ENCODE measurements at places on chromosomes 5 and 9.
A peak's percentile ranks its signal among the peaks of the same experiment; 100 is the strongest.

DNA sequence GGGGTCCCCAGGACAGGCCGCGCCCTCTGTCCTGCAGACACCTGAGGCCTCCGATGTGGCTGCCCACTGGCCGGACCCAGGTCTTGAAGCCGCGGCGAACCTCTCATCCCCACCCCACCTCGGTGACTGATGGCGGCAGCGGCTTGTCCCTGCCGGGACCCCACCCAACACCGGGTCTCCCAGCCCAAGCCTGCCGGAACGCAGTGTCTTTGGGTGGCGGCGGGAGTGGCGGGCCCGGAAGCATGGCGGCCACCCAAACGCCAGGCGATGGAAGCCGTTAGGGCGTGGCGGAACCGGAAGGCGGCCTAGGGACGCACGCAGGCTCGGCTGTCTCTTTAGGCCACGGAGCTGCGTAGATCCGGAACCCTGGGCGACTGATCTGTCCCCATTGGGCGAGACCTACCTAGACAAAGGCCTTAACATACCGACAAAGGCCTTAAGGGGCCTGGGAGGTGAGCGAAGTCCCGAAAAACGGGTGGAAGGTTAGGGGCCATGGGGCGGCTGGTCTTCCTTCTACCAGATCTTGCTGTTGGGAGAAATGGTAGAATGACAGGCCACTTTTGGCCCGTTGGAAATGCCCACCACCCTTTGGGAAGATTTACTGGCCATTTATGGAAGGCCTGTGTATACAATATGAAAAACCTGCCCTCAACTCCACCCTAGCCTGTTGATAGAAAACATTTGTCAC, 94.6 kb upstream of the SMC2 start:
- no peak for DNase-seq

DNA sequence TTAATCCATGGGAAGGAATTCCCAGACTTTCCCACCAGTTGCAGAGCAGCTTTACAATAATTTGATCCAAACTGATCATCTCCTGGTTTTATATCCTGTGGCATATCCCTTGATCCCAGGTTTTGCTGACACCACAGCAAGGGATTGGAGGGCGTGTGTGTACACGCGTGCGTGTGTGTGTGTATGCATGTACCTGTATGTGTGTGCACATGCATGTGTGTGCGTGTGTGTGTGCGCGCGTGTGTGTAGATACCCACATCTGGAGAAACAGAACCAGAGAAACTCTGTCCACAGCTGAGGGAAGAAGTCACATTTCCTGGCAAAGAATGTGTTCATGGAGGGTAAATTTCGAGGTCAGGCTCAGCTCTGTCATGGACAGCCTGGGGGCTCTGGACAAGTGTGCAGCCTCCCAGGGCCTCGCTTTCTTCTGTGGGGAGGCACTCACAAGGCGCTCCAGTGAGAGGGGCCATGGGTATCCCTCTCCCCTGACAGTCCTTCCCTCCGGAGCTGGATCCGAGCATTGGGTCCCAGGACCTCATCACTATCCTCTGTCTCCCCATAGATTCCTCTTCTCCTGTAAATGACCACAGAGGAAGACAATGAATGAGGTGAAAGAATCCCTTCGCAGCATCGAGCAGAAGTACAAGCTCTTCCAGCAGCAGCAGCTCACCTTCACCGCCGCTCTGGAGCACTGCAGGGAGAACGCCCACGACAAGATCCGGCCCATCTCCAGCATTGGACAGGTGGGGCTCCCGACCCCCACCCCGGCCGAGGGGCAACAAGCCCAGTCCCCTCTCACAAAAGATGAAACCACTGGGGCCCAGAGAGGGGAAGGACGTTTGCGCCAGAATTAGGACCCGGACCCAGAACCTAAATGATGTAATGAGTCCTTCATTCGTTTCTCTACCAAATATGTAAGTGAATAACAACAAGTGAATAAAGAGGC, 4.9 kb downstream of the SPACA9 start:
- DNase-seq: no peak

GRCh38 chr9:93127395-93127911, 6.6 kb downstream of the NINJ1 start:
- DNase-seq: peak; percentile 59

DNA sequence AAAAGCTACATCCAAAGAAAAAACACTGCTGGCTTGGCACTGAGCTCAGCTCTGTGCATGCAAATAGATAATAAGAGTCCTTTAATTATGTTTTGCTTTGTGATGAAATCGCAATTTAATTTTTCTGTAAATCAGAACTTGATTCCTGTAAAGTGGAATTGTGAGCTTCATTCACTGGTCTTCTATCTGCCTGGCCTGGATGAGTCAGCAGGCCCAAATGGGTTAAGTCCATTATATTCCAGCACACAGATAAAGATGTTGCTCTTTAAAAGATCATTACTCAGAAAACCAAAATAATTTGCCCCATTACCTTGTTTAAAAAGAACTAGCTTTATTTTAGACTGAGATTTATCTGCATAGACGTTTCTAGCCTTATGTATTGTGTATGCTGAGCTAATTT, 90.4 kb downstream of the CARTPT start:
- DNase-seq: no peak

DNA sequence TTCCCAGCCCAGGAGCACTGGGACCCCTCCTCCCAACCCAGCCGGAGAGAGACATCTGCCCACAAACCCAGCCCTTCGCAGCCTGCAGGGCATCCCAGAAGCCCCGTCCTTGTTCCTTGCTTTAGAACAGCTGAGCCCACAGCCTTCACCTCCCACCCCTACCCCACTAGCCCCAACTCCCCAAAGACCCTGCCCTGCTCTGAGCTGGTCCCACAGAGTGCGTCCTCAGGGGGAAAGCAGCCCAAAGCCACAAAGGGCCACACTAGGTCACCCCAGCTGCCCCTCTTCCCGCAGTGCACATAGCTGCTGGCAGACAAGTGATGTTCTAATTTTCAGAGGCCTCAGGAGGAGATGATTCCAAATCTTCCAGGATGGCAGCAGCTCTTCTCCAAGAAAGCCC, 8.8 kb downstream of the PLPP7 start:
- DNase-seq: no peak

DNA sequence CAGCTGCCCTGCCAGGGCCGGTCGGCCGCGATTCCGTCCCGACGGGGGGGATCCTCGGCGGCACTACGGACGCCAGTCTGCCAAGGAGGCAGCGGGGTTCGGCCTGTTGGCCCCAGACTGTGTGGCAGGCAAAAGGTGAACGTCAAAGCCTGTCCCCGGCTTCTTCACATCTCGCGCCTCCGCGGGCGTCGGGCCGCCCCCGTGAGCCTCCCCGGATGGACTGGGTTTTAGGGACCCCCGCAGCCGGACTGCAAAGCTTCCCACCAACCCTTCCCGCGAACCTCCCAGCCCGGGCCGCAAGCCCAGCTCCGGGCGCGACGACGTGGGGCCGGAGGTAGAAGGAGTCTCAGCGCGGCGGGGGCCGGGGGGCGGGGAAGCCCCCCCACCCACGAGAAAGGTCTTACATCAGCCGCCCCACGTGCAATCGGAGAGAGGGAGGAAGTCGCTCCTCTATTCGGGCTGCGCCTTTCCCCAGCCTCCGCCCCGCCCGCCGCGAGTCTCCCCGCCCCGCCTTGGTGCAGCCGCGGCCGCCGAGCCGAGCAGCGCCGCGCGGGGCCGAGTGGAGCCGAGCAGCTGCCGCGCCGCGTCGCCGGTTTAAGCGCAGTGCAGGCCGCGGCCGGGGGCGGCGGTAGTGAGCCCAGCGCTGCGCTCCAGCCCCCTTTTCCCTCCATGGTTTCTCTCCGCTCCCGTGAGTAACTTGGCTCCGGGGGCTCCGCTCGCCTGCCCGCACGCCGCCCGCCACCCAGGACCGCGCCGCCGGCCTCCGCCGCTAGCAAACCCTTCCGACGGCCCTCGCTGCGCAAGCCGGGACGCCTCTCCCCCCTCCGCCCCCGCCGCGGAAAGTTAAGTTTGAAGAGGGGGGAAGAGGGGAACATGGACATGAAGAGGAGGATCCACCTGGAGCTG, at the start of gene ANP32B:
Gene ANP32B (plus strand): TSS at position 659 of the 906 bp plus-strand sequence. CDS start 215 bp downstream, at position 874.
- DNase-seq: peak; percentile 95

All from suppressor macrophage (primary cell).